ENCODE measurements at places on chromosomes 13 and 19.
A peak's percentile ranks its signal among the peaks of the same experiment; 100 is the strongest.

- no peak for DNase-seq
These were observed 816 bp downstream of the SPRED3 start for GRCh38 chr19:38389101-38389925.

- no peak for DNase-seq
These were observed 902 bp upstream of the ZNF428 start for GRCh38 chr19:43620061-43621001.

DNA sequence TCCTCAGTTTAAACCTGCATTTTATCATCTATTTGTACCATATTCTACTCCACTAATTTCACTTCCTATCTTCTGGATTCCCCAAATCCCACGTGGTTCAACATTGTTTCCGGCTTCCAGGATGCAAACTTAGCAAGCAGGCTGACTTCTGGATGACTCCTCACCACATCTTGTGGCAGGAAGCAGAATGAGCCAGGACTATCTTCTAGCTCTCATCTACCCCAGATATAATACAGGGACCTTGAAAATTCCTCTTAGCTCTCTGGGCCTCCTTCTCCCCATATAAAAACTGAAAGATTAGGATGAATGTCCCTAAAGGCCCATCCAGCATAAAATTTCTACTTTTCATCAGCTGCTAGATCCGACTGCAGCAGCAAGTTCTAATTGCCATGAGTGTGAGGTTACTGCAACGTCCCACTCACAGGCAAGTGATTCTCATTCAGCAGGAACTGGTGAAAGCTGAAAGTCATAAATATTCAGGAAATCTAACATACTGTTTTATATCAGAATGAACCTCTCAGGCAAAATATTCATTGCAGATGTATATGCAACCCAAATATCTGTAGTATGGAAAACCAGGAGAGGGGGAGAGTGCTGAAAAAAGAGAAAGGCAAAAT lies 93.4 kb downstream of the KCTD12 start:
- no peak for DNase-seq

DNA sequence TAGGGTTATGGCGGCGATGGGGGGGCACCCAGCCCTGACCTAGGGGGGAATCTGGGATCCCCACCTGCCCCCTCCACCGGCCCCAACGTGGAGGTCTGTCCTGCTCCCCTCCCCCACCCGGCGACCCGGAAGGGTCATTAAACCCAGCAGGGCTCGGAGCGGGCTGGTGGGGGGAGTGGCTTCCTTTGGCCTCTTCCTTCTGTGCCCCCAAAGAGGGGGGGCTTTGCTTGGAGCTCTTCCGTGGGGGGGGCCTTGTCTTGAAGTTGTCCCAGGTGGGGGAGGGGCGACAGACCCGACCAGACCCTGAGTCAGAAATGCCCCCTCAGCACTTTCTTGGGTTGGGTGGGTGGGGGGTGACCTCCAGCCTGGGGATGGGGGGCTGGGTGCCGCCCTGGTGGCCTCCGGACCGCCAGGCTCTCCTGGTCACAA lies 1.5 kb downstream of the ARID3A start:
- DNase-seq: no peak

DNA sequence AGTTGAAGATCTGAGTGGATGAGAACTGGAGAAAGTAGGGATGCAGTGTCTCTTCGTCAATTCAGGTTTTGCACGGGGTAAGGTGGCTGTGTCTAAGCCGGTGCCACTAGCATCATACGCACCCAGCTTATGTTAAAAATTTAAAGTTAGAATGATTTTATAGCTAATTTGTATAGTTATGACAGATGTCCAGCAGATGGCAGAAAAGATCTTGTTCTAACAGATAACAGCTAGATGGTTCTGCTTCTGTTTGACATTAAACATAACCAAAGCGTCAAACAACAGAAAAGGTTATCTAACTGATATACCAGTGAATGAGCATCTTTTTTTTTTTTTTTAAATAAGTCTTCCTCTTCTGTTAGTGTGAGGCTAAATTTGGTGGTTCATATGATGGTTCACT lies 18.8 kb upstream of the EDDM13 start:
- no peak for DNase-seq

DNA sequence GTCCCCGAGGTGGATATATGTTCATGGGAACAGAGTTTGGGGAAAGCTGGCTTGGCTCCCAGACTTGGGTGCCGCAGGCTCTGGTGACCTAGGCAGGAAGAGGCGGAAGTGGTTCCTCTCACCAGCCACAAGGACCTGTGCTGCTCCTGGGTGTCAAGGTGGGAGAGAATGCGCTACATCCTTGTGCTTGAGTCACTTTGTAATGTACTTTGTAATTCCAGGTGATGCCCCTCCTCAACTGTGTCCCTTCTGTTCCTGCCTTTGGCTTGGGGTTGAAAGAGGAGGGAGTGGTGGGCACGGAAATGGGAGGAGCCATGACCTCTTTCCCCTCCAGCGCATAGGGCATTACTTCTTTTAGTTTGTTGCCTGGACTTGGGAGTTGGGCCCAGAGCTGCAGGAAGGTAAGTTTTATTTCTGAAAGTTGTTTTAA lies 10.9 kb downstream of the GARRE1 start:
- no peak for DNase-seq

- no peak for DNase-seq
These were observed 2.0 kb upstream of the INAFM1 start for GRCh38 chr19:47272448-47273312.

DNA sequence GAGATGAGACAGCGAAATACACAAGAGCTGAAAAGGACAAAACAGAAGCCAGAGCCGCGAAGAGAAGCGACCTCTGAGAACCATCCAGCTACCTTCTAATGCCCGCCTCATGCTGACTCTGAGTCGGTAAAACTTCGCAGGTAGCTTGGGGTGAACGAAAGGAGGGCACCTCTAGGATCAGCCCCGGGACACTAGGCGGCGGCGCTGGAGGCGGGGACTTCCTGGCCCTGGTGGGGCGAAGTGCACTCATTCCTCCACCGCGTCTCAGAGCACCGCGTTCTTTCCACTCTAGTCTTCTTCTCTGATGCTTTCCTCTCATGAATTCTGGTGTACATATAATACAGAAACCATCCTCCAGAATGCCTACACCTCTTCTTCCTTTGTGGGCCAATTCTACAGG lies 50.1 kb downstream of the KL start:
- no peak for DNase-seq

GRCh38 chr19:6821639-6822310 lies 49.3 kb downstream of the VAV1 start:
- no peak for DNase-seq

GRCh38 chr13:45316338-45316737 lies 24.6 kb downstream of the TPT1 start:
- DNase-seq: no peak

GRCh38 chr13:89066868-89067466 lies 1395.8 kb downstream of the SLITRK5 start:
- DNase-seq: peak; percentile 15

DNA sequence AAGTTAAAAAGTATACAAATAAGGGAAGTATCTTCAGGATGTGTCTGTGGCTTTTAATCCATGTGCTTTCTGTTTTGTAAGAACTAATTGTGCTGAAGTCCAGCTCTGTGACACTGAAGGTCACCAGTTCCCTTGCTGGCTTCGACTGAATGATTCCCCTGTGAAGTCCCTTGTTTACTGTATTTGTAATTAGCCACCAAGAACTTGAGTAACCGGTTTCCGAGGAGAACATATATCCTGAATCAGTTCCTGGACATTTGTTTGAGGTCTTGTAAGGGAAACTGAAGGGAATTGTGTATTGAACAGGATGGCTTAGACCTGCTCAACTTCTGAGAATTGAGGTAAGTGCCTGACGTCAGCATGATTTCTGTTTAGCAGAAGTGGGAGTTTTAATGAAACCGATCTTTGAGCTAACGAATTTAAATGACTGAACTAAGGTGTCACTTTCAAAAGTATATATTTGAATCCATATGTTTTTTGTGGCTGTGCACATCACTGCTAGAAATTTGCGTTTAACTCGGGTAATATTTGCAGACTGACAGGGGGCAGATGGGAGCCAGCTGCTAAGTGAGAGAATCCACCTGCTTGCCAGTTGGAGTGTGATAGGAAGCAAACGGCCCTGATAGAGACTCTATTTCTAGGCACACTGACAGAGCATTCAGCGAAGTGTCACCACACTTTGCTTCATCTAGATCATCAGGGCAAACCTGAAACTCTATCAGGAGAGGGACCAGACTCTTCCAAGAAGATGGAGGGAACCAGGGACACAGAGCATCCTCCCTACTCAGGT lies 530.0 kb downstream of the RFC3 start:
- DNase-seq: no peak

DNA sequence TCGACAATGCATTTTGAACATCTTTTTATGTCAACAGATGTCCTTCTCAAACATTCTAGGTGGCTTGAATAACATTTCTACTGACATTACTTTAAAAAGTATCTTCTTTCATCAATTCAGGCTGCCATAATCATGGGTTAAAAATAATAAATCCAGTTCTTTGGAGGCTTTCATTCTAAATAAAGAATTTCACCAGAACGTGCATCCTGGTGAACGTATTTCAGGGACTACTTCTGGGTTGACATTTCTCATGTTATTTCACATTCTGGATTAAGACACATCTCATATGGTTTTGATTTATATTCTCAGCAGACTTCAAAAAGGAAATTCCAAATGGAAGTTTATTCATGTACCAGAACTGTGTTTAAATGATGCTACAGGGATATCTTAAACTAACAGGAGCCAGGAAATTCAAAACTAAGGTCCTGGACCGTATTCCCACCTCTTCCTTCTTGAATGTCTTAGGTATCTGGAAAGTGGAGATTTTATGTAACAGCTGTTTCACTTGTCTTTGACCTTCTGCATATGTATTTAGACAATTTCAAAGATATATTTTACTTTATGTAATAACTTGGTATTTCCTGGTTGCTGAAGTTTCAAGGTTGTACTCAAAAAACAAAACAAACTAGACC lies 107.2 kb downstream of the STARD13 start:
- no peak for DNase-seq

- DNase-seq: no peak
These were observed 473 bp upstream of the SCN1B start for GRCh38 chr19:35029737-35030256.

DNA sequence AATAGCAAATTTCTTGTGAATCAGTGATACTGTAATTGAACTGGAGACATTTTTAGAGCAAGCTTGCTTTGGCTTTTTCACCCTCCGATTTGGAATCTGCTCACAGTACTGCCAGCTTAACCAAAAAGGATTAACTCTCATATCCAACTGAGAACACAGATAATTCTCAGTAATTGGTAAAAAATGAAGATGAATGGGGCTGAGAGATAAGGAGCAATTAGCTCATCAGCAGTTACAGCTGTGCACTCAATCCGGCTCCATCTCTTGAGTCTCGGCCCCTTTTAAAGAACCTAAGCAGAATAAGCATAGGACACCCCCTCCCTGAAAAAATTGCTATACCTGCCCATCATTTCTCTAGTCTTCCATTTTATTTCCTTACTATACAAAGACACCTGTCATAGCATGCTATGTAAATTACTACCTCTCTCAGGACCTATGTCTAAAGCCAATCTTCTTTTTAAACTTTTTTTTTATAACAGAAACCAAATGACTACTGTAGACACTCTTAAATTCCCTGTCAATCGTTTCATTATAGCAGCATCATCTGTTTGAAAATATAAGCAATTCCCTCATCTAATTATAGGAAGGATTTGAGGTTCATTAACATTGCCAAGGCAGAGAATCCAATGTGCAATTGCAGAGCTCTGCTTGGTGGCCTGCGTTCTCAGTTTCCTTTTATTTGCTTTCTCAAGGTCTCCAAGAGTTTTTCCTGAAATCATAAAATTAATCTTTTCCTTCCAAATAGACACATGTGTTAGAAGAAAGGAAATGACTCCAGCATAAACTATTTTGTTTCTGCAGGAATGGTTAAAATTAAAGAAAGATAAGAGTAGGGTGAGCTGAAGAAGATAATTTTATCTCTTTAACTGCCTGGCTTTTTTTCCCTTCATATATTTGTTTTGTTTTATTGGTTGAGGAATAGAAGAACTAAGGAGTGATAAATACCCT lies 242.1 kb downstream of the DACH1 start:
- DNase-seq: no peak

- no peak for DNase-seq
These were observed 13.6 kb upstream of the IFT88 start for GRCh38 chr13:20553311-20553710.

GRCh38 chr19:47284324-47284899 lies 9.7 kb downstream of the INAFM1 start:
- DNase-seq: no peak

DNA sequence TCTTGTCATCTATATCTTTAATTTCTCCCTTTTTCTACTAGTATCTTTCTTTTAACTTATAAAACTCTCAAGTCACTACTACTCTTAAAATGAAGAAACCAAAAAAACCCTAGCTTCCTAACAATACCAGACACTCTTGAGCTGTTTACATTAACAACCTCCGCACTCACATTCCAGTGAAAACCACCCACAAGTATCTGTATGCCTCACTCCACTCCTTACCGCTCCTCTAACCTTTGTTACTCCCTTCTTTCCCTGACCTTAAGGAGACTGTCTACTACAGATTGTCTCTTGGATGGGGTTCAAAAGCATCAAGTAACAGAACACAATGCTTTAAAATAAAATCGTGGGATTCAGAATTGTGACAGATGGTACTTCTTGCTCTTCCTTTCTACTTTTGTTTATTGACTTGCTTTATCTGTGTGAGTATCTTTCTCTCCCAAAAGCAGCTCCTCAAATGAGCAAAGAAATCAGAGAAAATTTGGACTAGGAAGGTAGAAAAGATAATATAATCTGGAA lies 110.0 kb upstream of the FBXL3 start:
- no peak for DNase-seq

DNA sequence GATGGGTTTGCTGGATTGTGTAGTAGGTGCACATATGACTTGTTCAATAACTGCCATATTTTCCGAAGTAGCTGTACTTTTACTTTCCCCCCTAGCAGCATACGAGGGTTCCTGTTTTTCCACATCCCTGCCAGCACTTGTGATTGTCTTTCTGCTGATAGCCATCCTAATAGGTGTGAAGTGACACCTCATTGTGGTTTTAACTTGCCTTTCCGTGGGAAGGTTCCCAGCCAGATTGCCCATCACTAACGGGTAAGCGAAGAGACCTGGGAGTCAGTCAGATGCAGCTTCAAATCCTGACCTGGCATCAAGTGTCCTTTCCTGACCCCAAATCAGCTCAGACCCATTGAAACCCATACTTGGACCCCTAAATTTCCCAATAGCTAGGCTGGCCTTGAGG lies 4.5 kb downstream of the CLPTM1 start:
- no peak for DNase-seq

GRCh38 chr19:33554391-33554790 lies 32.8 kb upstream of the PEPD start:
- DNase-seq: no peak

DNA sequence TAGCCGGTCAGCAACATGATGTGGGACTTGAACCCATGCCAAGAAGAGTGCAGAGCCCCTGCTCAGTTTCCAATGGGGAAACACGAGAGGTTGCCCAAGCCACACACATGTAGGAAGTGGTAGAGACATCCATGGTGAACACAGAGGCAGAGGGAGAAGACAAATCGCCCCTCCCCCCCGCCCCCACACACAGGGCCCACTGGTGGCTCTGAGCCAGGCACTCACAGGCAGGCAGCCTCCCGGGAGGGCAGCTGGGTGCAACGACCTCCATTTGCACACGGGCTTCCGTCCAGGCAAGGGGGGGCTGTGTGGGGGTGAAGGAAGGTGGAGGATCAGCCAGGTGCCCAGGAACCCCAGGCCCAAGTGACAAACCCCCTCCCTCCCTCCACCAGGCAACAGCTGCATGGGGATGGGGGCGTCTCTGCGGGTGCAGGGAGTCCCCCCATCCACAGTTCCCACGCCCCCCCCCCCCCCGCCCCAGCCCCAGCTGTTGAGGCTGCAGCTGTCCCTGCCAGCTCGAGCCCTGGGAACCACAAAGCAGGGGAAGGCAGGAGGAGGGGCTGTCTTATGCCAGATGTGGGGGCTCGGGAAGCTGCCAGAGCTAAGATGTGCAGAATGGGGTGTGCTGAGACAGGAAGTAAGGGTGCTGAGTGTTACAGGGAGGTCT lies 3.4 kb downstream of the NOTCH3 start:
- no peak for DNase-seq

Measured in iPS DF 19.7 (cell line).